Naive B cell (primary cell): ENCODE measurements at places on chromosomes 1 and 21. TPM values are rescaled to one million over a fixed set of nuclear protein-coding genes. Genes with fewer than 3 reads are reported as not detected.

DNA sequence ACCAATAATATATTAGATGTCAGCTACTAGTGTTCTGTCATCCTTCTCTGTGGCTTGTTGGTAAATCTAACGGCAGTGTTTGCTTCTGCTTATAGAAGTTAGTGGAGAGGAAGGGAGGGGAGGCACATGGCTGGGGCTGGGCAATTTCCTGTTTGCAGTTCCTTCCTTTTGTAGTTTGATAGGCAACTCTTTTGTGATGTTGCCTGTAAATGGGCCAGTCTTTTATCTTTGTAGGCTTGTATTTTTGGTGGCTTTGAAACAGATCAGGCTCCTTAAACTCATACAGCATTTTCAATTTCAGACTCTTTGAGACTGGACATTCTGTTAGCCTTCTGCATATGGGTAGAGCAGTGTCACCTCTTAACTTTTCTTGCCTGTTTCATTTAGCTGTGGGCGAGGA, 48.1 kb downstream of the CDC14A start:
- H3K4me1 ChIP-seq, result peaks cover 59% of the 10 kb centered on the region
- H3K27me3 ChIP-seq, result no peaks in the 10 kb centered on the region
- H3K4me3 ChIP-seq, result peak overlapping the region; percentile 69
- H3K27ac ChIP-seq, result peak overlapping the region; percentile 73
- peaks cover 11% of the 10 kb centered on the region for H3K36me3 ChIP-seq

- peak overlapping the region; percentile 85 for H3K27ac ChIP-seq
- DNase-seq, result no peak
- peaks cover 31% of the 10 kb centered on the region for H3K4me1 ChIP-seq
These were observed 21.9 kb downstream of the LRRC8D start for GRCh38 chr1:89842567-89843272.

Gene FAM110D
- polyA plus RNA-seq, result not detected

DNA sequence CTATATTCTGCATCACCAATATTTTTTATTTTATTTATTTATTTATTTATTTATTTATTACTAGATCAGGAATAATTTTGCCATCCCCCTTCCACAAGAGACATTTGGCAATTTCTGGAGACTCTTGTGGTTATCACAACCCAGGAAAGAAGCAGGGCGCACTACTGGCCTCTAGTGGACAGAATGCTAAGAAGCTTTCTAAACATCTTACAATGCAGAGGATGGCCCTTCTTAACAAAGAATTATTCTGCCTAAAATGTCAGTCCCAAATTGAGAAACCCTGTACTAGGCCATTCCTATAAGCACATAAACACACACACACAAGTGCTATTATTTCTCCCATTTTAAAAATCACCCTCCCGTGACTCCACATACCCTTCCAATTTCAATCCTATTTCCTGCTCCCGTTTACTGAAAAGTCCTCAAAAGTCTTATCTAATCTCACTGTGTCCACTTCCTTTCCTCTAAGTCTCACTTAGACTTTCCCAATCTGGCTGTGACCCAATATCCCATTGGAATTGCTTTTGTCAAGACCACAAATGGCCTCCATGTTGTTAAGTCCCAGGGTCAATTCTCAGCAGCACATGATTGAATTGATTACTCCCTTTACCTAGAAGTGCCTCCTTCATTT, 43.7 kb upstream of the RNF11 start:
- H3K4me3 ChIP-seq, result no peak overlapping the region
- no peak overlapping the region for H3K27ac ChIP-seq
- no peaks in the 10 kb centered on the region for H3K27me3 ChIP-seq
- no peaks in the 10 kb centered on the region for H3K4me1 ChIP-seq
- DNase-seq, result peak; percentile 24

GRCh38 chr1:44714944-44715571, 15.9 kb downstream of the RNU5D-1 start:
- H3K36me3 ChIP-seq, result no peaks in the 10 kb centered on the region
- peak overlapping the region; percentile 53 for H3K4me3 ChIP-seq
- DNase-seq, result peak; percentile 73
- H3K27me3 ChIP-seq, result no peaks in the 10 kb centered on the region

DNA sequence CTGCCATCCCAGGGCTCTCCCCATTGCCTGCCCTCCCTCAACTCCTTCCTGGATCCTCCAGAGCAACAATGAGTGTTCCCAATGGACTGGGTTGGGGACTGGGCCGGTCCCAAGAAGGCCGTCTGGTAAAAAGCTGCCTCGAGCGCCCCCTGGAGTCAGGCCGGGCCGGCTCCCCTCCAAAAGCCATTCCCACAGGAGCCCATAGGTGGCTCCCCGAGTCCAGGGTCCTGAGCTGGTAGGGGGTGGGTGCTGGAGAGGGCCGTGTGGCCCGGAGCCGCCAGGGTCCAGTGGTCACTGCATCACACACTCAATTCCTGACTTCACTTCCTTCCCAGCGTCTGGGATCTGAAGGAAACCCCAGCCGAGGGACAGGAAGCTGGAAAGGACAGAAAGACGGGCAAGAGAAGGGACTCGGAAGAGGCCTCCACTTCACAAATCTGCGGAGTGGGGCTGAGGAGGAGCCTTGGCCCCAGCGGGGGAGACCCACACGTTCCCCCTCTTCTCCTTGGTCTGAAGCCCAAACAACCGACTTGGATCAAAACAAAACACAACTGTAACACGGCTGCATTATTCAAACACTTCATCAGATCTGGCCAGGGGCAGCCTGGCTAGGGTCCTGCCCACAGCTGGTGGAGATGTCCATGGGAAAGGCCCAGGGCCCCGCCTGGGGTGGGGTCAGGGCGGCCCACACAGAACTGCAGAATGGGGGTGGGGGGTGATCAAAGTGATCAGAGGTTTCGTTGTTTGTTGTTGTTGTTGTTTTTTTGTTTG, 10.9 kb upstream of the ALDH4A1 start:
- H3K36me3 ChIP-seq, result peaks cover 13% of the 10 kb centered on the region
- no peak overlapping the region for H3K4me3 ChIP-seq
- H3K27ac ChIP-seq, result peak overlapping the region; percentile 90
- peaks cover 12% of the 10 kb centered on the region for H3K4me1 ChIP-seq
- DNase-seq, result peak; percentile 59

Gene CFHR3
- not detected for polyA plus RNA-seq

GRCh38 chr21:28554660-28555475, 437.8 kb downstream of the LTN1 start:
- no peaks in the 10 kb centered on the region for H3K27me3 ChIP-seq
- H3K27ac ChIP-seq, result no peak overlapping the region
- H3K4me3 ChIP-seq, result no peak overlapping the region
- no peak for DNase-seq
- H3K4me1 ChIP-seq, result no peaks in the 10 kb centered on the region
- no peaks in the 10 kb centered on the region for H3K36me3 ChIP-seq

DNA sequence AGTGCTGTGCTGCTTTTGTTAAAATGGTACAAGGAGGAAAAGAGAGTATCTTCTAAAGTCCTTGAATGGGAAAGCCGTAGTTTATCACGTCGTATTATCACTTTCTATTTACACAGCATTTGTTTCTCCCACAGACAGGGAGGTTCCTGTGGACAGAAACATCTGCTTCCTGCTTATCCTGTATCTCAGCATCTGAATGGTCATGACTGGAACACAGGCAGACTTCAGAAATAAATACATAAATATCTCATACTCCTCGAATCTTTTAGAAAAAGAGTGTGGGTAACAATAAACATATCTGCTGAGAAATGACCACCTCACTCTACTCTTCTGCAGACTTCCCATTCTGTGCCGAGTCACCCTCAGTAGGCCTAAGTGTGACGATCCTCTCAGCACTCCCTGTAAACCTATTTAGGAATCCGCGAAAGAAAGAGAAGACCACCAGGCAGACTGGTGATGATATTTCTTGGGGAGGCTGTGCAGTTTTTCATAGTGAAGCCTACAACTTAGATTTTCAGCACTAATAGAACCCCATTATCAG, 393.5 kb downstream of the SMYD3 start:
- H3K27ac ChIP-seq, result peak overlapping the region; percentile 63
- H3K36me3 ChIP-seq, result no peaks in the 10 kb centered on the region
- DNase-seq, result no peak
- peaks cover 40% of the 10 kb centered on the region for H3K4me1 ChIP-seq
- no peaks in the 10 kb centered on the region for H3K27me3 ChIP-seq

DNA sequence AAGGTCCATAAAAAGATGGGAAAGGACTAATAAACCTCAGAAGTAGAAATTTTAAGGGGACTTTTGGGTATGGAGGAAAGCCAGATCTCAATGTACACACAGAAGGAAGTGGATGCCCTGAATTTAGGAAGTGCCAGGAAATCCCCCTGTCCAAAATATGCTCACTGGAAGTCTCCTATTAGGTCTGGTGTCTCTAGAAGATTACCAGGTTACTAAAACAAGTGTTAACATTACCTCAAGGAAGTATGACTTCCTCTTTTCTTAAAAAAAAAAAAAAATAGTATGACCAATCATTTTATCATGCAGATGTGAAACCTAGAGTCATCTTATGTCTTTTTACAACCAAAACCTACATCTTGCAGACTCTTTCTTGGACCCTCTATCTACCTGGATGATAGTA, 30.7 kb downstream of the CD58 start:
- H3K27ac ChIP-seq, result peak overlapping the region; percentile 28
- H3K36me3 ChIP-seq, result peaks cover 15% of the 10 kb centered on the region
- peak; percentile 59 for DNase-seq
- no peak overlapping the region for H3K4me3 ChIP-seq

GRCh38 chr1:23670709-23671108, 20.9 kb upstream of the RPL11 start:
- H3K4me3 ChIP-seq, result no peak overlapping the region
- H3K4me1 ChIP-seq, result no peaks in the 10 kb centered on the region
- H3K36me3 ChIP-seq, result no peaks in the 10 kb centered on the region
- DNase-seq, result no peak
- H3K27me3 ChIP-seq, result peaks cover 29% of the 10 kb centered on the region

Gene RGS5
- polyA plus RNA-seq, result 1.4 TPM

- H3K4me3 ChIP-seq, result no peak overlapping the region
- H3K36me3 ChIP-seq, result peaks cover 11% of the 10 kb centered on the region
- H3K27me3 ChIP-seq, result no peaks in the 10 kb centered on the region
- no peak for DNase-seq
- H3K27ac ChIP-seq, result no peak overlapping the region
- peaks cover 4% of the 10 kb centered on the region for H3K4me1 ChIP-seq
These were observed 68.8 kb upstream of the RBM34 start for GRCh38 chr1:235229868-235230267.

Gene ACTL8
- not detected for polyA plus RNA-seq

Gene DNALI1
- 0.18 TPM for polyA plus RNA-seq

DNA sequence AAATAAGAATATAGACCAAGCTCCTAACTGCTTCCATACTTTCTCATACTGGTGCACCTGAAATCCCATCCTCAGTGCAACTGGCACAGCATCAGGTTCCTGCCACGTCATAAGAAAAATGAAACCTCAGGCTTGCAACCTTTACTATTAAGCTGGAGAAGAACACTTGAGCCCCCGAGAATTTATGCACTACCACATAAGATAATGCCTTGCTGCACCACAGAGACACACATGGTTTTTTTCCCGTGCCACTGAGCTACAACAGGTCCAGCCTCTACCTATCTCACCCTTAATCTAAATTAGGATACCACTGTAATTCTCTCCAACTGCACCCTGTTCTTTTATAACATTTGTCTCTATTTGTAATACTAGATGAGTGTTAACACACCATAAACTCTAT, 174.5 kb downstream of the DENND1B start:
- H3K27ac ChIP-seq, result no peak overlapping the region
- H3K27me3 ChIP-seq, result no peaks in the 10 kb centered on the region
- H3K36me3 ChIP-seq, result no peaks in the 10 kb centered on the region
- DNase-seq, result no peak

Gene BGLAP
- not detected for polyA plus RNA-seq

- no peak overlapping the region for H3K27ac ChIP-seq
- H3K4me3 ChIP-seq, result no peak overlapping the region
- H3K36me3 ChIP-seq, result peaks cover 6% of the 10 kb centered on the region
These were observed 5.4 kb upstream of the TOE1 start for GRCh38 chr1:45334308-45335245.

- H3K36me3 ChIP-seq, result no peaks in the 10 kb centered on the region
- peak overlapping the region; percentile 81 for H3K4me3 ChIP-seq
- no peak overlapping the region for H3K27ac ChIP-seq
- H3K27me3 ChIP-seq, result no peaks in the 10 kb centered on the region
- DNase-seq, result no peak
- H3K4me1 ChIP-seq, result peaks cover 54% of the 10 kb centered on the region
These were observed 1643.1 kb upstream of the B3GALT2 start for GRCh38 chr1:194829492-194829891.

DNA sequence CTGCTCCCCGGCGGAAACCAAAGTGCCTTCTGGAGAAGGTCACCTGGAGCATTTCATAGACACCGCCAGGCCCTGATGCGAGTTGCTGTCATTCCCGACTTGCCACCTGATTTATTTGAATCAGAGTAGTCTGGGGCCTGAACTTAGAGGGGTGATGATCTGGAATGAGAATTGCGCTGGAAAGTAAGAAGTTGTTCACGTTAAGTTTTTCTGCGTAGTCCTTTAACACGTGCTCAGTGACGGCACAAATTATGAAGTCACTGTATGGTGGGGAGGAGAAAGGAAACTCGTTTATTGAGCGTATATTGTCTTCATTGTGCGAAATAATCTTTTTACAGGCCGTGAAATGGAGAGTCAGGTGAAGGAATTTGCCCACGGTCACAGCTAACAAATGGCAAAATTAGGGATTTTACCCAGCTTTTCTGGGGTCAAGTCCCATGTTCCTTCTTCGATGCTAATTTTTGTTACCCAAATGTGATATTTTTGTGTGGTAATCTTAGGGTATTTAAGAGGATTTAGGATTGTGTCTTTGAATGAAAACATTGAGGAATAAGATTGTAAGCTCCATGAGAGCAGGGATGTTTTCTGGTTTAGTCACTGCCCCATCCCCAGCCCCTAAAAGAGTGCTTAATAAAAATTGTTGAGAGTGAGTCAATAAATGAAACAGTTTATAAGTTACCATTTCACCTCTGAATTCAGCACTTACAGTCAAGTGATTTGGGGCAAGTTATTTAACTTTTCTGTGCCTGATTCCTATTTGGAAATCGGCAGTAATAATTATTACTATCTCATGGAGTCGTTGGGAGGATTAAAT, 46.4 kb upstream of the NBL1 start:
- H3K27ac ChIP-seq, result peak overlapping the region; percentile 99
- peak overlapping the region; percentile 94 for H3K4me3 ChIP-seq
- peaks cover 7% of the 10 kb centered on the region for H3K36me3 ChIP-seq

Gene C4BPA
- polyA plus RNA-seq, result not detected
